ENCODE measurements at places on chromosomes 13 and 19.

DNA sequence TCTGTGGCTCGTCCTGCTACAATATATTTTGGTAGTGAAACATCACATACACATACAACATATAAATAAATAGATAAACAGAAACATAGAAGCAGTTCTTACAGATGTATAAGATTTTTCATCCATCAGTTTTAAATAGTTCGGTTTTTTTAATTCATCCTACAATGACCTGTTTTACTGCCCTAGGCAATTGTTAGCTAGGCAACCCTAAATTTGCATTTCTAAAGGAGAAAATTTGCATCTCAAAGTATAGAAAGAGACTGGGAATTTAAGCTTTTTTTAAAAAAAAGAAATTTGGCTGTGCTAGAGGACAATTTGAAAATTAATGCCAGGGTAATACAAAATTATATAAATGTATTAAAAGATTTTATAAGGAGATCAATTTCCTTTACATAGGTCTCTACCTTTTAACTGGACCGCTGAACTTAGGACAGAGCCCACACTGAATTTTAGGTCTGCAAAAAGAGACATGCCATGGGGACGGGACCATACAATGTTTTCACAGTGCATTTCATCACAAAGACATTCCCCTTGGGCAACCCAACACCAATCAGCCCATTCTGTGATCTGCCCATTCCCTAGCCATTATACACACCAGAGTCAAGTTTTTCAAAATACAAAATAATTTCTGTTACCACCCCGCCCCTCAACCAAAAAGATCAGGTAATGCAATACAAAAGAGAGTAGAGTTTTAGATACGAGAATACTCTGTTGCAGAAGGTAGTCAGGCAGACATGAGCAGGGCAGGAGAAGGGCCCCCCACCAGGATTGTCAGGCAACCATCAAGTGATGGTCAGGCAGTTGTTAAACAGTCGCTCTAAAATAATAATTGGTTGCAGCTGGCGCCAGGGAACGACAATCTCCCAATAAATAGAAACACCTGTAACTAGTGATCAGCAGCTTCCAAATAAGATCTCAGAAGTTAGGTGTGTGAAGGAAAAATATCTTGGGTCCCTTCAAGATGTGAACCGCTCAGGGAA is 299.7 kb upstream of the SGCG start:
- DNase-seq: no peak

- no peak for DNase-seq
These were observed 7.0 kb upstream of the TMC4 start for GRCh38 chr19:54179921-54180461.

DNA sequence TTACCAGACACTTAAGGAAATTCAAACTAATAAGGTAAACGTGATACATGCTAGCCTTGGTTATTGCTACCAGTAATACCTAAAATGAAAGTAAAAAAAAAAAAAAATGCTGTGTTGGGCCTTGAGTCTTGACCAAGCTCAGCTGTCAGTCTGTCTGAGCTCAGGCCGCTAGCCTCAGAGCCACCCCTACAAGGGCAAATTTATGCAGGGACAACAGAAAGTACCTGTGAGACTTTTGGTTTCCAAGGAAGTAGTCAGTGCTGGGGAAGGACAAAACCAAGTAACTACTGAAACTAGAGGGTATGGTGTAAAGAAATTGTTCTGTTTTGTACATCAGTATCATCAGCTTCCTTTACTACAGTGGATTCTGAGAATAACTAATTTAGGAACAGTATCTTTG is 134.3 kb upstream of the SLITRK5 start:
- DNase-seq: no peak

DNA sequence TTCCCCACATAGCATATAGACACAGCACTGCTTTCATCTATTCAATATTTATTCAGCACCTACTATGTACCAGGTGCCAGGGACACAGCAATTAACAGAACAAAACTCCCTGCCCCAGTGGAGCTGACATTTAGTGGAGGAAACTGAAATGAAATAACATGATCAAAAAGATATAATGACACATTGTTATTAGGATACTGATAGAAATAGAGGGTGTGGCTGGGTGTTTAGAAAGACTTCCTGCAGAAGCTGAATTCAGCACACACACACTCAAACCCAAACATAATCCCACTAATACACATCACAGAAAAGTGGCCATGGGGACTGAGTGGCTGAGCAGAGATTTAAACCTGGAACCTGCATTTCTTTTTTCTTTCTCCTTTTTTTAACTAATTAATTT is 3.8 kb upstream of the CDC37 start:
- no peak for DNase-seq

DNA sequence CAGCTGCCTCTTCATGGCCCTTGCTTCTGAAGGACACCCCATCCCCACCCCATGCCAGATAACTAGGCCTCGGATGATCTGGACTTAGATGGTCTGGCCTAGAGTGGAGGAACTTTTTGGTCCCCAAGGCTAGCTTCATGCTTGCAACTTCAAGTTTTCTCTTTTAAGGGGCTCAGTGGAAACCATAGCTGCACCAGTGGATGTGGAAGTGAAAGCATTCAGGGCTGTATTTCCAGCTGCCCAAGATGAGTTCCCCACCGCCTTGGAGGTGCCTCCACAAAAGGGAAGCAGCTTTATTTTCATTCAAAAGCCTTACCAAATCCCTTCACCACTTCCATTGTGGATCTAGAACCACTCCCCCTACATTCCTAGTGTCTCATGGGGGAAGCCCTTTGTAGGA is 17.6 kb upstream of the GSX1 start:
- no peak for DNase-seq

- DNase-seq: no peak
These were observed 33.3 kb upstream of the LRRC4B start for GRCh38 chr19:50601407-50602088.

DNA sequence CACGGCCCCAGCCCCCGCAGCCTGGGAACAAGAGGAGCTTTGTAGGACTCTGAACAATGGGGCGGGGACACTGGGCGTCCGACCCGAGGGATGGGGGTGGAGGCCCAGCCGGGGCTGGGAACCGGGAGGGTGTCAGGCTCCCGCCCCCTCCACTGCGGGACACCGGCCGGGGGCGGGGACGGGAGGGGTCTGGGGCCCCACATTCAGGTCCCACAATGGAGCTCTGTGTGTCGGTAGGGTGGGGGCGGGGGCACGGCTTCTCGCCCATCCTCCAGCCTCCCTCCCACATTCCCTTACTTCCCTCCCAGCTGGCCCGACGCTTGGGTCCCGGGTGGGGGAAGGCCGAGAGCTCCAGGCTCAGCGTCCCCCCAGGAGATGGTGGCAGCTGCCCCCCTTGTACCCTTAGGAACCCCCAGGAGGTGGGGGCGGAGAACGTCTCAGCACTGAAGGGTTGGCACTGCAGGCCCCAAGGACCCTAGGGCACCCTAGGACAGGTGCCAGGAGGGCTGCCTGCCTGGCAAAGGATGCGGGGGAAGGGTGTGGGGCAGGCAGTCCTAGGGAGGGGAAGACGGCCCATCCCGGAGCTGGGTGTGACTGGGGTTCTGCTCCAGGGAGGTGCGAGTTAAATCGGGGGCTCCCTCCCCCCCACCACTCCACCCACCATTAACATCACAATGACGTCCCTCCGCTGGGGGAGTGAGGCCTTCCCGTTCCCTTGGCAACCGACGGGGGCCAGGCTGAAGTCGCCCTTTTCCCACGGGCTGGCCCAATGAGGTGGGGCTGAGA is 5.3 kb downstream of the TTYH1 start:
- DNase-seq: no peak

GRCh38 chr19:21571316-21571715 is 65.9 kb downstream of the ZNF429 start:
- DNase-seq: no peak

DNA sequence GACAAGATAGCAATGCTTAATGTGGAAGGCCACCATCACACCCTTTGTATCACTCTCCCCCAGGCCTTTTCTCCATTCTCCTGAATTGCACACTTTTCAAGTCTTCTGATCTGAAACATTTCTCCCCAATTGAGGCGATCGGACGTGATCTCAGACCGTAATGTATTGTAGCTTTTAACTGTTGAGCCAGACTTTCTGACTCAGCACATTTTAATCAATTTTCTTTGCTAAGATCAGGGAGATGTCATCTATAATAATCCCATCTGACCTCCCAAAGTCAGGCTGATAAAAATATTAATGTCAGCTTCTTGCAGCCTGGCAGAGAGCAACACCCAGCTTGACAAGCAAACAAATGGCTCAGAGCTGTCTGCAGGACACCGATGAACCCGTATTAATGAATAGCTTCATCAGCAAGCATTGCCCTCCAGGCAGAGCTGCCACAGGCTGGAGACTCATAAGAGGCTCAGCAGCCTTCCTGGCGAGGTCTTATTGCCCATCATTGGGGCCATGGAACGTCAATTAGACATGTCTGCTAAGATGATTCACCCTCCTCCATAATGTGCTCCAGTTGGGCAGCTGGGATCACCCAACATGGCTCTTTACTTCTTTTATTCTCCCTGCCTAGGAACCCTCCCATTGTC is 60.2 kb upstream of the UQCRFS1 start:
- no peak for DNase-seq

DNA sequence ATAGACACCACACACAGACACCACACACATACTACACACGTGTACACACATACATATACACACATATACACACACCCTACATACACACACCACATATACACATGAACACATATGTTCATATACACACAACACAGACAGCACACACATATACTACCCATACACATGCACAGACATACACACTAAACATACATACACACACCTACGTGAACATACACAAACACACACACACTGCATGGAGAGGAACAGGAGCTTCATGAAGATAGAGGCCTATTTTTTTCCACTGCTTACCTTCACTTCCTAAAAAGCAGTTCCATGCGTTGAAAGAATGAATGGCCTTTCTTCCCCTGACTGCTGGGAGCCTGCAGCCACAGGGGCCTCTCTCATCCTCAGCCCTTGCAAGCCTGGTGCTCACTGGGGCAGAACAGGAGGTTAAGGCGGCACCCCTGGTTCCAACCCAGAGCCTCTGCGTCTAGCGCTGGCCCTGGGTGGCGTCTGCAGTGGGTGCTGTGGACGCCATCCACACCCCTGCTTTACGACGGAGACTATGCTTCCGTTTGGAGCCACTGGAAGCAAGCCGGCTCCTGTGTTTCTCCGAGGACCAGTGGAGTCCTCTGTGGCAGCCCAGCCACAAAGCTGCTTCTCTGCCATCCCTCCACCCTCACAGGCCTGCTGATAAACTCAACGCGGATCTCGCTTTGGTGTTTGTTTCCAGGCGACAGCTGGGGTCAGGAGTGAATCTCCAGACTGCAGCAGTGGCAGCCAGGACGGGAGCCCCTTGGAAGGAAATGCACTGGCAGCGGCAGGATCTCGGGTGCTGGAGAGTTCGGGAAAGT is 1.9 kb upstream of the RASA3 start:
- DNase-seq: peak; percentile 38

DNA sequence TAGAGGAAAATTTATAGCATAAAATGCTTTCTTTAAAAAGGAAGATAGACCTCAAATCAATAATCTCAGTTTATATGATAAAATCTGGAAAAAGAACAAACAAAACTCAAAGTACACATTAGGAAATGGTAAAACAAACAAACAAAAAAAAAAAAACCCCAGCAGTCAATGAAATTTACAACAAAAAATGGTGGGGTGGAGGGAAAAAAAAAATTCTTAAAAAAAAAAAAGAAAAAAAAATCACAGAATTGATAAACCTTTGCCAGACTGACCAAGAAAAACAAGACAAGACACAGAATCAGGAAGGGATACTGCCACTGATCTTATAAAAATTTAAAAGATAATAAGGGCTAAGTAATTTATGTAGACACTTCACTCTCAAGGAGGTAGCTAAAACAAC is 11.2 kb downstream of the TUBGCP3 start:
- DNase-seq: no peak

DNA sequence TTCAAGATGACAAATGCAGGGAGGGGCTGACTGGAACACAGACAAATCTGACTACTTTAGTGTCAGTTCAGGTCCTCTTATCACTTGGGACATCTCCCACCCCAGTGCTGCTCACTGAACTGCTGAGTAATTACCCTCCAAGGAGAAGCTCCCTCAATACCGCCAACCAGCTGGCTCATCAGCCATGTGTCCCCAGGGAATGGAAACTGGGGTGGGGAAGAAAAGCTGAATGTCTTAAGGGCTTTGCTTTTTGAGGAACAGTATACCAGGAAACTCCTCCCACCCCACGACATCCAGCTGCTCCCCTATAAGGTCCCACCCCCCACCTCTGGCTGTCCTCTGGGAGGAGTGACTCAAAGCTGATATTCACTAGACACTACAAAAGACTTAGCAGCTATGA is 2.0 kb downstream of the ZNF823 start:
- no peak for DNase-seq

DNA sequence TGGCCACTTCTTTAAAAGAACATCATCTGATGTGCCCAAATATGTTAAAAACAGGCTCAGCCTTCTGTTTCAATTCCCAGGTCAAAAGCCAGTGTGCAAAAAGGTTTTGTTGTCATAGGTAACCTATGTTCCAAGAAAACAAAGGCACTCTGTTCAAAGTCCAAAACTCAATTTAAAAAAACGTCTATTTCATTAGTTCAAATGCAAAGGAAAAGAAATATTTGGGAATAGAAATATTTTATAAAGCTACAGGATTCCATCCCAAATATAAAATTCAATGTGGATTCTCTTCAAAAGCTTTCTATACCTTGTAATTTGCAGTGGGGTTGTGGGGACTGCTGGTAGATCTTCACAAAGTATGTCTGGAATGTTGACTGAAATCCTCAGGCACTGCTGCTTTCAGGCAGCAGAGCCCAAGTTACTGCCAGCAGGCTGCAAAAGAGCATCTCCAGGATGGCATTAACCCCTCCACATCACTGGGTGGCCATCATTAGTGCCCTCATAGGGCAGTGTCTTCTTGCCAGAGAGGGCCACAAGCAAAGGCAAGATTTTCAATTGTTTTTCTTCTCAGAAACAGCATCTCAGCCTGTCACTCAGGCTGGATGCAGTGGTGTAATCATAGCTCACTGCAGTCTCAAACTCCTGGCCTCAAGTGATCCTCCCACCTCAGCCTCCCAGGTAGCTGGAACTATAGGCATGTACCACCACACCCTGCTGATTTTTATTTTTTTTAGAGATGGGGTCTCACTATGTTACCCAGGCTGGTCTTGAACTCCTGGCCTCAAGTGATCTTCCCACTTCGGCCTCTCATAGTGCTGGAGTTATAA is 22.8 kb upstream of the STK24 start:
- DNase-seq: no peak

GRCh38 chr19:33740811-33741396 is 55.8 kb upstream of the KCTD15 start:
- no peak for DNase-seq

GRCh38 chr19:50290011-50290410 is 39.2 kb downstream of the KCNC3 start:
- DNase-seq: no peak

GRCh38 chr13:29564373-29564772 is 31.1 kb downstream of the SLC7A1 start:
- no peak for DNase-seq

DNA sequence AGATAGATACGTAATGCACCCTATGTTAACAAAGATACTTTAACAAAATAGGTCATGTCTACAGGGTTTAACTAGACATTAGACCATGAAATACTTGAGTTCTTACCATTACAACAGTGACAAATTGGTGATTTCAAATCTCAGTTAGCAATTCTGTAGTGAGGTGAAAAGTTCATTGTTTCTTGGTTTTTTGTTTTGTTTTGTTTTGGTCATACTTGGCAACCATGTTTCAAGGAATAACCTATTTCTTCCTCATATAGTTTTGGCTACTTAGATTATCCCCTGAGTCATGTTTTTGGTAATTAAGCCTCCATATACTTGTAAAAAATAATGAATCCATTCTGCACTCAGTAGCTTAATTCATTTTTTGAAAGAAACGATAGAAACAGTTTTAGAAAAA is 1200.4 kb downstream of the DIAPH3 start:
- DNase-seq: no peak

Measured in natural killer cell (primary cell).